ENCODE measurements at places on chromosomes 2 and 18.

- DNase-seq: no peak
These were observed 38.1 kb upstream of the TCF7L1 start for GRCh38 chr2:85095094-85095493.

- DNase-seq: no peak
These were observed 26.8 kb downstream of the PPP1CB start for GRCh38 chr2:28778392-28778791.

DNA sequence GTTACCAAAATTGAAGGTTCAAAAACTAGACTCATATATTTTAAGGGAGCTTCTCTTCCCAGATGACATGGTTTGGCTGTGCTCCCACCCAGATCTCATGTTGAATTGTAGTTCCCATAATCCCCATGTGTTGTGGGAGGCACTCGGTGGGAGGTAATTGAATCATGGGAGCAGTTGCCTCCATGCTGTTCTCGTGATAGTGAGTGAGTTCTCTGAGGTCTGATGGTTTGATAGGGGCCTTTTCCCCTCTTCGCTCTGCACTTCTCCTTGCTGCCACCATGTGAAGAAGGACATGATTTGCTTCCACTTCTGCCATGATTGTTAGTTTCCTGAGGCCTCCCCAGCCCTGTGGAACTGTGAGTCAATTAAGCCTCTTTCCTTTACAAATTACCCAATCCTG is 140.1 kb downstream of the MAIP1 start:
- DNase-seq: no peak

DNA sequence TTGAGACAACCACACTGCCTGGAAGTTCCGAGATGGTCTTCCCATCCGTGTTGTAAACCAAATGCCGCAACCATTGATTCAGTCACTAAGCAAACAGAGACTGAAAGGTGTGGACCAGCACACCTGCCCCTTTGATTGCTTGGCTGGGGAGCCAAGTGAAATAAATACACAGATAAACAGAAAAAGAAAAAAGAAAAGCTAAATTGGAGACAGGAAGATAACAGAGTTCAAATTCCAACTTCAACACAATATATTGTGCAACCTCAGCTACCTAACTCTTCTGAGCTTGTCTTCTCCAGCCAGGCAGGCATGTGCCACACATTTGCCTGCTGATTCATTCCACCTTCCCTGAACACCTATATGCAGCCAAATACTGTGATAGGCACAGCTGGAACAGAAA is 110.9 kb downstream of the PID1 start:
- DNase-seq: no peak

DNA sequence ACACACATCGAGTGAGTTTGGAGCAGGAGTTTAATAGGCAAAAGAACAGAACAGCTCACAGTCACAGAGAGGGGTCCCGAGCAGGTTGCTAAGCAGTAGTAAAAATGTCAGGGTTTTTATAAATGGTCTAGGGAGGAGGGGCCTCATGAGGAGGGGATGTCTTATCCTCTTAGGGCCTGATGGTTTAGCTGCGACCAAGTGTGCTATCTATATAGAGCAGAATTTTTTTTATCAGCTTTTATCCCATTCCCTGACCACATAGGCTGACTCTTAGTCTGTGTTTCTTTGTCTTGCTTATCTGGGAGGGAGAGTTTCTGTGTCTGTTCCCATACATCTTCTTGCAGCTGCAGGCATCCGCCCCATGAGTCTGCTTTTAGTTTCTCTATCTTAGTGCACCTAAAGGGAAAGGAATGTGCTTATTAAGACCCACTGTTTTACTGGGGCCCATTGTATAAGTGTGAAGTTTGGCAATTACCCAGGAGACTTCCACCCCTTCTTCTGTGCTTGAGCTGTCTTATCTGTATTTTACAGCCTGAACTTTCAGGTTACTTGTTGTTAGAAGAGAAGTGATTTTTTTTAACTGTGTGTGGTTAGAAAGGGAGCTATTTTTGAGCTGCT is 30.4 kb upstream of the GMCL1 start:
- DNase-seq: no peak

DNA sequence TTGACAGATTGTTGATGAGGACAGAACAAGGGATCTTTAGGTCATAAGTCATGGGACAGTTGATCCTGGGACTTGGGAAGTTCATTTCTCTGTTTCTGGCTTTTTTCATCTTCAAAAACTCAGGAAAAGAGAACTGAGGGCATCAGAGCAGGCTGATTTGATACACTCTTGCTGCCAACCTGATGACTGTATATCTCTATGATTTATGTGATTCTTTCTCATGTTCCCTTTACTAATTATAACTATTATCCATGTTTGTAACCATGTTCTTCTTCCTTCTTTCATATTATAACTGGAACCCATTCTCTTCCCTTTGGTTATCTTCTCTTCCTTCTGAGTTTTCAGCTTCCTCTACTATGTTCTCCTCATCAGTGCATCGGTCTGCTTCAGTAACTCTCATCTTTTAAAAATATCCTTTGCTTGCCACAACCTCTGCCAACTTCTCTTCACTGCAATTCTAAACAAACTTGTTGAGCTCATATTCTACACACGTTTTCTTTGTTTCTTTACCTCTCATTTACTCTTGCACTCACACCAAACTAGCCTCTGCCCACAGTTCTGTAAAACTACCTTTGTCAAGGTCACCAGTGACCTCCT is 13.5 kb downstream of the RASGRP3 start:
- no peak for DNase-seq

DNA sequence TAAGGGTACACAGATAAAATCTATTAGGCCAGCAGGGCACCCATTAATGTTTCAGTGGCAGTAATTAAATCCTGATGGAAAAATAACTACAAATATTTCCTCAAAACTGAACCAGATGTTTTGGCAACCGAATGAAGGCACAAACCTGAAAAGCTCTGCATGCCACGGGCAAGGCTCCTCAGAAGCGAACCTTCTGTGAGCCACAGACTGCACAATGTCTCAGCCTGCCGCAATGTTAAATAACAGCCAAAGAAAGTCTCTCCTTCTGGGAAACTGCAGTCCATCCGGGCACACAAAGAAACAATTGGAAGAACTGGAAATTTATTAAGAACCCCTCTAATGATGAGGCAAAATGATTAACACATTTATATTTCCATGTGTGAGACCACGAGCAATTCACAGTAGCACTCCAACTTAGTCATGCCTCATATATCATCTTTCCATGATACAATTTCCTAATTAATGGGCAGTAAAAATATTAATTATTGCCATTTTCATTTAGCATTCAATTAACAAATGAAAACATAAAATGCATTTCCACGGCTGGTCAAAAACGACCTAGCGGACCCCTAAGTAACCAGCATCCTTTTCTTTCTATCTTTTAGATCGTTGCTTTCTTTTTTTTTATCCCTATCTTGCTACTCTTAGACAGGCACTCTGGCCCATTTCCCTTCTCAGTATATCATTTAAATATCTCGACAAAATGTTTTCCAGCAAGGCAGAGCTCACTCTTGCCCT is 237.5 kb downstream of the EPHA4 start:
- DNase-seq: no peak

- no peak for DNase-seq
These were observed 114.9 kb upstream of the SYT4 start for GRCh38 chr18:43392168-43392567.

DNA sequence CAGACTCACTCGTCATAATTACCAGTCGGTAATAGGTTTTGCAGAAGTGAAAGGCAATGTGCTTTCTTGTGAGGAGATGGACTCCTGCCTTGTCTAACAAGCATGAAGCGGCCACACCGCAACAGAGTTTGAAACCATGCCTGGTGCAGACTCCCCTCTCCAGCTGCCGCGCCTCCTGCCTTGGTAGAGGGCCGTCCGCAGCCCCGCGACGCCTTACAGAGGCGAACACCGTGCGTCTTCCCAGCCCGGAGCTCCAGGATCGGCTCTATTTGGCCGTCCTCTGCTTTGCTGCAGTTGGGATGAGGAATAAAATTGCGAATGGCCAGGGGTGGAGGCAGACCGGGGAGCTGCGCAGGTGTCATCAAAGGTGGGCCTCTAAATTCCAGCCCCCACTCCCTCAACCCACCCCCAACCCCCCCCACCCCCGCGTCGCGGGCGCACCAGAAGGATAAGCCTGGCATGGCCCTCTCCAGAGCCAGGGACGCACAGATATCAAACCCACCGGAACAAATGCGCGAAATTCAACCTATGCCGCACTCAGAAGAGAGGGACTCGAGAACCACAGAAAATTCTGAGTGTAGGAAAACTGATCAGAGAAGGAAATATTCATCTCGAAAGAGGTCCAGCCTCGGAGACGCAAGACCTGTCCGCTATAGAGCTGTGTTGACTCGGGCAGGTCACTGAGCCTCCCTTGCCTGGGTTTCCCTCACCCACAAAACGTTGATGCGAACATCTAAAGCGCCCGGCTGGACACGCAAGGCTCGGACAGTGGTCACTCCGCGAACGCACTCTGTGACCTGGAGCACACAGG is 1.1 kb downstream of the TRABD2A start:
- no peak for DNase-seq

DNA sequence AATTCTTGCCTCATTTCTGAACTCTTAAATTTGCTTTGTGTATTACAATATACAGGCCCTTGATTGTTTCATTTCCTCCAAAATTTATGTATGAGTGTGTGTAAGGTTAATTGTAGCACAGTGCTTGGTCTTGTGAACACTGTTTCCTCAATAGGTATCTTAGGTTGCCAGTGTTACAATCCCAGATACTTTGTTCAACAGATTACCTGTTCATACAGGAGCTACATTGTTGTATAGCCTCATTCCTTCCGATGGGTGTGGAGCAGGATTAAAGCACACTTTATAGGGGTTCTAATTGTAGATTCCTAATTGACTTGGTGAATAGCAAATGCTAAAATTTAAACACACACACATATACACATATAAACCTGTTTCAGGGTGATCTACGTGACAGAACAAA is 10.7 kb downstream of the RBBP8 start:
- DNase-seq: no peak

GRCh38 chr2:190216829-190217228 is 102.8 kb downstream of the HIBCH start:
- no peak for DNase-seq

DNA sequence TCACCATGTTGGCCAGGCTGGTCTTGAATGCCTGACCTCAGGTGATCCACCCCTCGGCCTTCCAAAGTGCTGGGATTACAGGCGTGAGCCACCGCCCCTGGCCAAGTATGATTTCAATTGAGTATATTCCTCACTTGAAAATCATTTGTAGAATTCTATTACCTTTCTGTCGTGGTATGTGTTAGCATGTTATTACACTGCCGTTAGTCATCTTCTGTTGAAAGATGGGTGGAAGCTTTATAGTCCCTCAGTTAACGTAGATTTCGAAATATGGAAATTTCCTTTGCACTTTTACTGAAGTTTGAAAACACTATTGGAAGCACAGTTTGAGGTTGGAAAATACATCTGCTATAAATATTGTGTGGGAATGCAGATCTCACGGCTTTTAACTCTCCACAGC is 14.7 kb downstream of the NIFK start:
- no peak for DNase-seq

GRCh38 chr2:235833971-235834620 is 334.1 kb downstream of the GBX2 start:
- DNase-seq: no peak

GRCh38 chr18:74715865-74716712 is 118.4 kb downstream of the ZNF407 start:
- no peak for DNase-seq

DNA sequence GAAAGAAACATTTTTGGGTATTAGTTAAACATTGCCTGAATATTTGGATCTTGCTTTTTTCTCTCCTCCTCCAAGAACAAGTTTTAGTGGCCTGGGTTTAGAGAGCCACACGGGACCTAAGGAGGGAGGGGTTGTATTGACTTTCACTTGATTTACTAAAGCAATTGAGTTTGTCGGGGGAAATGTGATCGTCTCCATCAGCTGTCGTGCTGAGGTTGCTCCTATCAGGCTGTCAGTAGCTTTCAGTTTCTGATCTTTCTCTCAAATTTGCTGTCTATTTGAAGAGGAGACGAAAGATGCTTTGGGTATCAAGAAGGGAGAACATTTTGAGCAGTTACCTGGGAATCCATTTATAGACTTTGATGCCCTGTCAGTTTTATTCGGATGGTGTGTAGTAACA is 106.0 kb downstream of the SETBP1 start:
- no peak for DNase-seq

DNA sequence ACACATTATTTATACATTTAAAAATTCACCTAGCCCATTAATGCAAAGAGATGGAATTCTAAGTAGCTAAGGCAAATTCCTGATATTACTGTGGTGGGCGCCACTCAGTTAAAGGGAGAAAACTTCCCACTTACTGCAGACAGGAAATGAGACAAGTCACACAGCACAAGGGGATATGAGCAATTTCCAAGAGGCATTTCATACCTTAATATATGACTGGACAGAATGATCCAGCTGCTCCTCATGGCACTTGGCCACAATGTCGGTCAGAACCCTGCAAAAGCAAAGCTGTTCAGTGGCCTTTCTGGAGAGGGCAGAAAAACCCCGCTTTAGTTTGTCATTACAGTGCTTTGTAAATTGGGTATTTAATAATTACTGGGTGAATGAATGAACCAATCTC is 121.4 kb upstream of the CCDC195 start:
- no peak for DNase-seq

DNA sequence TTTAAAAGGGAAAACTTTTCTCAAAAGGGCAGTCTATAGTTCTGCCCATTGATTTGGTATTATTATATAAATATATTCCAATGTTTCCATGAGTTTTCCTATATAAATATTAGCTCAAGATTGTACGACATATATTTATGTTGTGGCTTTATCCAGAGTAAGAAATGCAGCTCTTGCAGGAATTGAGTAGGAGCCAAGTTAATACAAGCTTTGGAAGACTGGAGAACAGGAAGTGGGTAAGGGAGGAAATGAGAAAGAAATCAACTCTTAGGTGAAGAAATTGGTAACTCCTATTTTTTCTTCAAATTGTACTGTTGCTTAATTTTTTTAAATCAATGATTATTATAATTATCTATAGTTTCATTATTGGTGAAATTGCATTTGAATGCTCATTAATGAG is 105.4 kb upstream of the FAM117B start:
- DNase-seq: no peak

GRCh38 chr2:135800513-135801460 is 36.2 kb downstream of the LCT start:
- DNase-seq: no peak

GRCh38 chr2:76204048-76204447 is 493.3 kb upstream of the GCFC2 start:
- DNase-seq: no peak

DNA sequence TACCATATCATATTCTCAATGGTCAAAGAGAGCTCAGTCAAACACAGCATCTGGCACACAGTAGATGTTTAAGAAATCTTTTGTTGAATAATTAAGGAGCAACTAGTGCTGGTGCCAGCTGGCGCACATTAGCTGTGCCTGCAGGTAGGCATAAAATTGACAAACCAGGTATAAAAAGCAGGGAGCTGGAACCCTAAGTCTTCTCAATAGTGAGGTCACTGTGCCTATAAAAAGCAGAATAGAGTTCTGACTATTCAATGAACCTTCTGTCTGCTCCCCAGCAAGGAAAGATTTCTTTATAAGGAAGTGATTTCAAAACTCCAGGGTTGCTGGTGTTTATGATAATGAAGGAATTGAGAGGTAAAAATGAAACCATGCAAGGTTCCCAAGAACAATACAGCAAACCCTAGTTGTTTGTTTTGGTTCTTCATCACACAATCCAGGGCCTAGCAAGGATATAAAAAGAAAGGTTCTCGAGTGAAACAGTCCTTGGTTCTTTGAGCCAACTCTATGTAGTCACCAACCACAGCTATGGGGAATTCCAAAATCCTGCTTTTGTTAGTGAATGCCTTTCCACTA is 76.1 kb downstream of the THADA start:
- DNase-seq: no peak

- DNase-seq: no peak
These were observed 15.5 kb downstream of the LDLRAD4 start for GRCh38 chr18:13233787-13234783.

GRCh38 chr2:120791962-120792297 is 56.3 kb downstream of the GLI2 start:
- DNase-seq: no peak

Data from COLO829 (cell line).